Stimulated activated CD8-positive, alpha-beta memory T cell treated with anti-CD3 and anti-CD28 coated beads, Interleukin-2, amount 100 ng/mL, for 1 hour (primary cell): ENCODE measurements at places on chromosomes 12 and 14.

DNA sequence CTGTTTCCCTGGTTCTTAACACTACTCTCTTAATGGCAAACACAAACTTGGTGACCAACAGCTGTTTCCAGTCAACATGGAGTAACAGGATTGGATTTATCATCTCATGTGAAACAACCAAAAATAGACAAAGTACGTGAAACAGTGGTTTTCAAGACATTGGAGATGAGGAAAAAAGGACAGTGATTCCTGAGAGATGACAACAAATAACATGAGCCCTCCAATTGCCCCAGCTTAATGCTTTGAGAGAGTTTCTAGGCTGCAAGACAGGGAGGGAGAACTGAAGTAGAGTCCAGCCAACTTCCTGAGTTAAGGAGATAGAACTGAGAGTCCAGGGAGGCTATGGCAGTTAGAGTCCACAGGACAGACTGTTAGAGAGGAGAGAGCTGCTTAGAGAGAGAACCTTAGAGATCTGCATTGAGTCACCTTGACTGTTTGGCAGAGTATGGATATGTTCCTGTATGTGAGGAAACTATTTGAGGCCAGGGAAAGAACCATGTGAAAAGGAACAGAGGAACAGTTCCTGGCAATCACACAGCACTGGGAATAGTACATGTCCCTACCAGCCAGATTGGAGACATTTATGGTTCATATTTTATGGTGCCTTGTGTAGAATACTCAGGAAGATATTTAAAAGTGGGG is 106.4 kb downstream of the PCNX1 start:
- DNase-seq, result no peak

- no peak for DNase-seq
Observed at GRCh38 chr14:51908086-51908485, 47.7 kb downstream of the GNG2 start.

DNA sequence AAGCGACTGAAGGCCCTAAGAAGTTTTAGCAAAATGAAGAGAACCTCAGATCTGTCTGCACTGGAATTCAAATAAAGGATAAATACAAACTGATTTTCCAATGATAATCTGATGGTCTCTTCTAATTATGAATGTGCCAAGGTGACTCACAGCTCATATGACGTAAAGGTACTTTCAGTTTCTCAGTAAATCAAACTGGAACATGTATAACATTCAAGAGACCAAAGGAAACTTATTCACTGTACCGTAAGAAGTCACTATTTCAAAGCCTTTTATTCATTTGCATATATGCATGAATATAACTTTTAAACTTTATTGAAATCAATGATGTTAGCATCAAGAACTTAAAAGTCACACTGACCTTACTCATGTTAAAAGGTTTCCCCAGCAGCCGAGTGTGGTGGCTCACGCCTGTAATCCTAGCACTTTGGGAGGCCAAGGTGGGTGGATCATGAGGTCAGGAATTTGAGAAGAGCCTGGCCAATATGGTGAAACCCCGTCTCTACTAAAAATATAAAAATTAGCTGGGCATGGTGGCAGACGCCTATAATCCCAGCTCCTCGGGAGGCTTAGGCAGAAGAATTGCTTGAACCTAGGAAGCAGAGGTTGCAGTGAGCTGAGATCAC is 52.2 kb downstream of the ATXN2 start:
- no peak for DNase-seq

GRCh38 chr12:39672976-39673375 is 53.4 kb upstream of the ABCD2 start:
- no peak for DNase-seq

- DNase-seq, result no peak
Observed at GRCh38 chr12:120316798-120317223, 10.8 kb downstream of the PLA2G1B start.

GRCh38 chr12:119393677-119394076 is 59.1 kb downstream of the CCDC60 start:
- no peak for DNase-seq

GRCh38 chr12:103247531-103247930 is 248.2 kb downstream of the C12orf42 start:
- DNase-seq, result no peak

GRCh38 chr12:104183443-104183842 is 32.1 kb upstream of the TXNRD1 start:
- DNase-seq, result no peak

DNA sequence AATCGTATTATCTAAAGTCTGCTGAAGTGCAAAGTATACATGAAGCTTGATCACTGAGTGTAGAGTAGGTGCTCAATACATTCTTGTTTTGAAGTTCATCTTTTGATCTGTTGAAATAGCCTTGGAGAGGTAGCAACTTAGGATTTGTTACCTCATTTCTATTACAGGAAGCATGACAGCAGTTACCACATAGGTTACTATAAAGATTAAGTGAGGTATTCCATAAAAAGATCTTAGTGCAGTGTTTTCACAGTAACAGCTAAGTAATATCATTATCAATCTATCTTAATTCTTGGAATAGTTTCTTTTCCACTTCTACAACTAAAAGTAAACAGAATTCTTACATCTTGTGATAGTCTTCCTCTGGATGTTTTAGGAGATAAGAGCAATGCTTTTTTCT is 50.9 kb downstream of the BTBD7 start:
- DNase-seq, result no peak

DNA sequence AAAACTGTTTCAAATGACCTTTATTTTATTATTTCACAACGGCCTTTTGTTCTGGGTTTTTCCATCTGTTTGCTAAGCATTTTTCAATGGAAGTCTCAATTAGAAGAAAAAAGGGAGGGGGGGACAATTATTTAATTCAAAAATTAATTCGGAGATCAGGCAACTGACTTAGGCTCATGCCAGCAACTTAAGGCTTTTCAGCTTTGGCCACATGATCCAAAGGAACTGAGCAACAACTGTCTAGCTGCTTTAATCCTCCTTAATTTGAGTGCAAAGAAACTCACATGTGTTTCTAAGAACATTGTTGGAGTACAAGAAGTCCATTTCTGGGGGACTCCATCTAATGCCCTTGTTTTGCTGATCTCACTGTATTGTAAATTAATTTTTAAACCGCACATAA is 188.0 kb downstream of the EXOC5 start:
- DNase-seq, result no peak

- no peak for DNase-seq
Observed at GRCh38 chr12:46430340-46430948, 57.9 kb upstream of the SLC38A2 start.

DNA sequence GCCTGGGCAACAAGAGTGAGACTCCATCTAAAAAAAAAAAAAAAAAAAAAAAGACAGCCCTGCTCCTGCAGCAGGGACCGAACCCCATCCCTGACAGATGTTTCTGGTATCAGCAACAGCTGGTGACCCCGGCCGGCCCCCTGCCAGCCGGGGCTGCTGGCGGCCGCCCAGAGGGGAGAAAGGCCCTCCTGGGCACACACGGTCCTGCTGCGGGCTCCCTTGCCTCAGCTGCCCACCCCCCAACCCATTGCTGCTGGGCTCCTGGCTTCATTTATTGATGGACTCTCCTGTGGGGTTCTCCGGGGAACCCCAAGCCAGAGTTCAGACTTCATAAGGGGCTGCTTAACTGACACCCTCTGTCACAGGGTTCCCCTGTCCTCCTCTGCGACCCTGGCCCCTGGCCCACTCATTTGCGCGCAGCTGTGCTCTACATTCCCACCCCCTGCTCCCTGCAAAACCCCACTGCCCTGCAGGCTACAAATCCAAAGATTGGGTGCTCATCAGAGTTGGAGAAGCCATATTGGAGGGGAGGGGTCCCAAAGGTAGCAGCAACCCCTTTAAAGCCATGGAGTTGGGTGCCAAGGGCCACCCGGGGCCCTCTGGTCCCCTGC is 103.6 kb upstream of the RTL1 start:
- DNase-seq, result no peak

DNA sequence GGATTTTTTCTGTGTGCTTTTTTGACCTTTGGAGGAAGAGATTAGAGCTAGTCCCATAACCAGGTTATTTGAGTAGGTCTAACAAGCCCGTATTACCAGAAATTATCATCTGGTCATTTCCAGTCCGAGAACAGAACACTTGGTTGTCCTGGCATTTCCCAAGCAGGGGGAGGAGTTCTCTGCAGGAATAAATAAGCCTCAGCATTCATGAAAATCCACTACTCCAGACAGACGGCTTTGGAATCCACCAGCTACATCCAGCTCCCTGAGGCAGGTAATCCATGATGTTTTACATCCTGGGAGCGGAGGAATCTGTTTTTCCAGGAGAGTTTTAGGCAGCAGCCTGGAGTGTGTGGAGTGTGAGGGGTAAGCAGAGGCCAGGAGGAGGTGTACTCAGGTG is at the start of gene SERPINA3:
TSS of gene SERPINA3 (plus strand) at position 218 of the 400 bp plus-strand sequence. CDS start 2,051 bp downstream, outside the sequence.
- no peak for DNase-seq

- DNase-seq, result no peak
Observed at GRCh38 chr12:114266536-114266935, 139.4 kb downstream of the TBX5 start.

- no peak for DNase-seq
Observed at GRCh38 chr12:122454250-122454721, 31.8 kb upstream of the CLIP1 start.

DNA sequence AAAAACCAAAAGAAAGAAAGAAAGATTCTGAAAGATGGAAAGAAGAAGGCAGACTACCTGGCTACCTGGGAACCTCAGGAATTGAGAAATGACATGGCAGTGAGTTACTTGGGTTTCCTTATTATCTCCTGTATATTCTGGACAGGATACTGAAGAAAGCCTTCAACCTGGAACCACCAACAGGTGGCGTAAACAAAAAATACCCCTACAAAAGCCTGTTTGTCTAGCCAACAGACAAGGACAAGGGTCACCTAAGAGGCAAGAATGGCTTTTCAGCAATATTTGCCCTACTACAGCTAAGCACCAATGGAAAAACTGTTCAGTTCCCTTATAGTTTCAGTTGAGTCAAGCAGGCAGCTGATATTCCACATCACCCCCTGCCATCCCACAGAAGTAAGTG is 274.9 kb downstream of the GPHN start:
- DNase-seq, result no peak
